ENCODE measurements at places on chromosomes 6 and 20. TPM values are rescaled to one million over a fixed set of nuclear protein-coding genes. Genes with fewer than 3 reads are reported as not detected.
A peak's percentile ranks its signal among the peaks of the same experiment; 100 is the strongest.

DNA sequence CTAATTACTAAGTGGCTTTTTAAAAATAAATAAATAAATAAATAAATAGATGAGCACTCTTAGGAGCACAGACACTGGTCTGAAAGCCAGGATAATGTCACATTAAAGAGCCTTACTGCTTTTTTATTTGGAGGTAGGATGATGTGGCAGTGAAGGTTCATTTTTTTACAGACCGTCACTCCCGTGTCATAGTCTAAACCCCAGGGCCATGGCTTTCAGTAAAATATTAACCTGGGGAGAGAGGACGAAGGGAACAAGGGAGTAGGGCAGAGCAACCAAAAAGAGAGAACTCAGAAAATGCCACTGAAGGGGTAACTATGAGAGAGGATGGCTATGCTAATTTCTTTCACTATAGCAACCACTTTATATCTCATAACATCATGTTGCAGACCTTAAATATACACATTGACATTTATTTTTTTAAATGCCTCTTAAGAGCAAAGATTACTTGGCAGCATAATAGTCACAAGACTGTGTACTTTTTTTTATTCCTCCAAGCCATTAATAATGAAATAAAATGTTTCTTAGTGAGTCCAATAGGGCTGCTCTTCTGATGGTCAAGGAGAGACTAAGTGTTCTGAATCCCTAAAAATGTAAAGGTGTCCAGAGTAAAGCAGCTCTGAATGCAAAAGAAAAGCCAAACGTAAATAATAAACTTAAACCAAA lies 100.9 kb upstream of the SIM1 start:
- DNase-seq, result no peak

- DNase-seq, result peak; percentile 67
These were observed 63.7 kb upstream of the CD2AP start for GRCh38 chr6:47413752-47414422.

DNA sequence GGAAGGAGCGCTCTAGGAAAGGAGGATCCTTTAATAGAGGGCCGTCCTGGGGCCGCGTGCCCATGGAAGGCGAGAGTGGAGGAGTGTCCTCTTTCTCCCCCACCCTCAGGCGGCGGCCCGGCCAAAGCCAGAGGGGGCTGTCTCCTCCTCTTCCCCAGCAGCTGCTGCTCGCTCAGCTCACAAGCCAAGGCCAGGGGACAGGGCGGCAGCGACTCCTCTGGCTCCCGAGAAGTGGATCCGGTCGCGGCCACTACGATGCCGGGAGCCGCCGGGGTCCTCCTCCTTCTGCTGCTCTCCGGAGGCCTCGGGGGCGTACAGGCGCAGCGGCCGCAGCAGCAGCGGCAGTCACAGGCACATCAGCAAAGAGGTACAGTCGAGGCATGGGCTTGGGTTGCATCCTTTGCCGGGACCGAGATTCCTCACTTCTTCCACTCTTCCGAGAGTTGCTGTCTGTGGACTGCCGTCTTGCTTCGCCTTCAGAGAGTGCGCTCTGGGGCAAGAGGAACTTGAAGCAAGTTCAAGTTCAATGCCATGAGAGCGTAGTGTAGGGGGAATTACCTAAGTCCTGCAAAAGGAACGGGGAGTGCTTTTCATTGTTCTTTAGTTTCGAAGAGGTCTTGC lies at the start of gene LAMA2:
TSS of gene LAMA2 (plus strand) at position 148 of the 621 bp plus-strand sequence. CDS start at position 256, 108 bp downstream.
- peak; percentile 93 for DNase-seq

GRCh38 chr6:165819394-165819793 lies 156.4 kb upstream of the PDE10A start:
- DNase-seq, result no peak

DNA sequence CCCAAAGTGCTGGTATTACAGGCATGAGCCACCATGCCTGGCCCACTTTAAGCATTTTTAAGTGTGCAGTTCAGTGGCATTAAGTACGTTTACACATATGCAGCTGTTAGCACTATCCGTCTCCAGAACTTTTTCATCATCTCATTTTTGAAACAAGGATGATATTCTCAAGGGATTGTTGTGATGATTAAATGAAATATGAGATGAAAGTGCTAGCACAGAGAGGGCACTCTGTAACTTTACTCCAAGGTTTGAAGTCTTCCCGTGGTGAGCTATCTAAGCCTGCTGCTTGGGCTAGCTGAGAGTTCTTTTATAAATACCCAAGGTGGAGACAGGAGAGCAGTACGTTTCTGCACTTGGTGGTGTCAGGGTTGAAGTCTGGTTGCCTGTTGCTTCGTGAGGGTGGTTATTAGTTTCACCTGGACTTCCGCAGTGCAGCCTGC lies 6.6 kb downstream of the TM9SF4 start:
- no peak for DNase-seq

DNA sequence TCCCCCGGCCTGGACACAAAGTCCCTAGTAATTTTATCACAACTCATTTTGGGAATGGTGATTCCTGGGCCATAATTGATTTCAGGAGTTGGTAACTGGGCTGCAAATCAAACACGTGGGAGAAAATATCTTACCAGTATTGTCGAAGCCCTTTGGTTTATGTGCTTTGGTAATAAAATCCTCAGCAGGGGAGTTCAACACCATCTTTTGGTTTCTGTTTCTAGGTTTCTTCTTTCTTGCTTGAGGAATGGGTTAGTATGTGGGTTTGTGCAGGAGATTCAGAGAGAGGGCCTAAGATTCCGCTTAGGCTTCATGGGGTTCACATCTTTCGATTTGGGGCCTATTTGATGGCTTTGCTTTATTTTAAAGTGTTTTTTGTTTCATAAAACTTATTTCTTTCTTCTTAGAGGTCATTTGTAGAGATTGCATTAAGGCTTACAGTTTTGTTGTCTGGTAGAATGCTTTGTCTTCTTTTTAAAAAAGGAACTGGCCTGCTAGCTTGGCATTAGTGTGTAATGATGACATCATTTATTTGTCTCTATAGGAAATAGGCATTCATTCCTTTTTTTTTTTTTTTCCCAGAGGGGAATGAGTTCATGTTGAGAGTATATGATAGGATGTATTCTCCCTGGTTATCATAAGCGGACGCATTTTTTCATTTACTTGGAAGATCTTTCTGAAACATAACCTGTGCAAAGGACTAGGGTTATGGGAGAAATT lies 45.8 kb downstream of the CYP24A1 start:
- DNase-seq, result no peak

The PRDM13 gene
- polyA plus RNA-seq, result not detected

GRCh38 chr6:167091026-167091804 lies 31.7 kb upstream of the CCR6 start:
- DNase-seq, result no peak

The SCRT2 gene
- polyA plus RNA-seq, result not detected

The SLC35D3 gene
- not detected for polyA plus RNA-seq

GRCh38 chr20:9928281-9928737 lies 89.4 kb upstream of the PAK5 start:
- DNase-seq, result no peak

DNA sequence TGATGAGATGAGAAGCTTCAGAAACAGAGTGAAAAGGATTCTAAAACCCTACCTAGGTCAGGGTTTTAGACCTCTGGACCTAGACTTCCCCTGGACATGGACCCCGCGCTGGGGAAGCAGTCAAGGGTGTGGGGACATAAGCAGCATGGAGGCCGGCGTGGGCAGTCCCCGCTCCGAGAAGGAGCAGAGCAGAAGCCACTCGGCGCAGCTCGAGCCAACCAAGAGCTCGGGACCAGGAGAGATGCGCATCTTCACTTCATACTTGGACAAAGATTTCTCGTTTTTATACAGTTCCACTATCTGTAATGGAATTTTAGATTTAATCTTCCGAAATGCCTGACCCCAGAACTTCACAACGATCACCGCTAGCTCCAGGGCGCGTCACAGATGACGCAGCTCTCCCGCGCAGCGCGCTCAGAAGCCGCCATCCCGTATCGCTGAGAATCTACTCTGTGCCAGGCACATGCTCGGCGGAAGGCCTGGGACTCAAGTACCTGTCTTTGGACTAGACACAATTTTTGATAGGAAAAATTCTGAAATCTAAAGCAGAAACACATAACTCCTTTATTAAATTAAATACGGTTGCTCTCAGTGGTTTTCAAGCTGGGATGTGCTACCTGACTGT lies 60.3 kb downstream of the WDR27 start:
- no peak for DNase-seq

Data from hindlimb muscle (tissue), 1 donor.